ENCODE measurements at places on chromosomes 13 and 19.

DNA sequence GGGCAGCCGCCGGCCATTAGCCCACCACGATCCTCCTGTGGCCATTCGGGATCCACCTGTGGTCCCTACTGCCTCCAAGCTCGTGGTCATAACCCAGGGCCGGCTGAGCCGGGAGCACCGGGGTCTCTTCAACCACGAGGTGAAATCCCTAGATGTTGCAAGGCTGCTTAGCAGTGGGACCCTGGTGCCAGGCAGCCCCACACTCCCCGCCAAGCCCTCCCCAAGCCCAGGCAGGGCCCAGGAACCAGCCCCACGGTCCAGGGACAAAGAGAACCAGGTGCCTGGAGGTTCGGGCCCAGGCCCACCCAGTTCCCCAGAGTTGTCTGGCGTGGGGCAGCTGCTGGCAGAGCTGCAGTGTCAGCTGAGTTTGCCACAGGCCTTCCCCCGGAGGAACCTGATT is 3.4 kb upstream of the TMEM145 start:
- no peak for DNase-seq

GRCh38 chr13:73341748-73342147 is 282.9 kb downstream of the KLF5 start:
- no peak for DNase-seq

- DNase-seq: no peak
These were observed 2.5 kb downstream of the RAX2 start for GRCh38 chr19:3769494-3769893.

GRCh38 chr13:110799246-110800236 is 86.0 kb downstream of the ING1 start:
- DNase-seq: peak; percentile 47

DNA sequence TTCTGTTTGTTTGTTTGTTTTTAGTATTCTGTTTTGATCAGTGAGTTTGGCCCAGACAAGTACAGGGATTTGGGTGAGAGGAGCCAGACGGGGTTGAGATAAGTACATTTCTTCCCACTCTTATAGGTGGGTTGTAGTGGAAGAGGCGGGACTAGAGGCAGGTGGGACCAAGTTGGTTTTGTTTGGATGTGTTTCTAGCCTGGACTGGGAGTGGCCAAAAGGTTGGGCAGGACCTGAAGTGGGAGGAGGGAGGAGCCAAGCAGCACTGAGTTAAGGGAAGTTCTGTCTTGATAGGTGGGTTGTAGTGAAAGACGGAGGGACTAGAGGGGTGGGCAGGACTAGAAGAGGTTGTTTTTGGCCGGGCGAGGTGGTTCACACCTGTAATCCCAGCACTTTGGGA is 9.0 kb downstream of the DNASE2 start:
- no peak for DNase-seq

DNA sequence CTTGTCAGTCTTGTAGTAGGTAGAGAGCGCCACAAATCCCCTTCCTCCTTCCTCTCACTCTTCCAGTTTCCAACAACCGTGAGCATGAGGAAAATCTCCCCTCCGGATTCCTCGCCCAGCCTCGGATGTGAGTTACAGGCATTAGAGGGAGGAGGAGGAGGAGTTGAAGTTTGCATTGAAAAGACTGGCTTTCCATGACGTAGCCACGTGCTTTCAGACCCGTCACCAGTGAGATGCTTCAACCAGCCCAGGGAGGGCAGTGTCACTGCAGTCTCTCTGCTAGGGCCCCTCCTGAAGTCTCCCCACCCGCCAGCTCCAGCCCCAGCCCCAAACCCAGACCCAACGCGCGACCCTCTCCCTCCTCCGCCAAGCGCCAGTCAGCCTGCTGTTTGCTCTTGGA is 442 bp upstream of the FGF14 start:
- no peak for DNase-seq

DNA sequence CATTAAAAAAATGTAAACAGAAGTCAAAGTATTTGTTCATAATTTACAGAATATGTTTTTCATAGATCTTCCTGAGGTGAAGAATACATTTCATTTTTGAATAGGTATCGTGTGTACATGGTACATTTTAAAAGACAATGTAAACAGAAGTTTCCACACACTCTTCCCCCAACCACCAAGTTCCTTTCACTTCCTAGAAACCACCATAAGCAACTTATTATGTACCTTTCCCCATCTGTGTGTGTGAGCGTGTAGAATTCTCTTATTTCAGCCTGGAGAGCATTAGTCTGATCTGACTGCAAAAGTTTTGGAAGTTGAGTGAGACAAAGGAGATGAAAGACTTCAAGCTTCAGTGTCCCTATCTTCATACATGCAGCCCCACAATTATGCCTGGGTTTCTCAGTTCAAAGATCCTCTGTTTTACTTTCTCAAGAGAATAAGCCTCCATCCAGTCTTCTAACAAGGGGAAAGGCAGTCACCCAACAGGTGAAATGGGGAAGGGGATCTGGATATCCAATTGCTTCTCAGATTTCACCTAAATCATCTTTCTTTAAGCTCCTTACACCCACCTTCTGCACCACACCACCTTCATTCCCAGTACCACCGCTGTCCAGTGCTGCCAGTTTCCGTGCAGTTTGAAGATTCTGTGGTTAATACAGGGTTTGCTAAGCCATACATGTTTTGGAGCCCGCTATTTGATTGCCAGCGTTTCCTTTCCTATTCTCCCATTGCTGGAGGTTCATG is 2.1 kb downstream of the TEX30 start:
- no peak for DNase-seq

Measured in left renal pelvis (tissue), 4 donors.